A172 (cell line): ENCODE measurements at places on chromosomes 5 and 9.

DNA sequence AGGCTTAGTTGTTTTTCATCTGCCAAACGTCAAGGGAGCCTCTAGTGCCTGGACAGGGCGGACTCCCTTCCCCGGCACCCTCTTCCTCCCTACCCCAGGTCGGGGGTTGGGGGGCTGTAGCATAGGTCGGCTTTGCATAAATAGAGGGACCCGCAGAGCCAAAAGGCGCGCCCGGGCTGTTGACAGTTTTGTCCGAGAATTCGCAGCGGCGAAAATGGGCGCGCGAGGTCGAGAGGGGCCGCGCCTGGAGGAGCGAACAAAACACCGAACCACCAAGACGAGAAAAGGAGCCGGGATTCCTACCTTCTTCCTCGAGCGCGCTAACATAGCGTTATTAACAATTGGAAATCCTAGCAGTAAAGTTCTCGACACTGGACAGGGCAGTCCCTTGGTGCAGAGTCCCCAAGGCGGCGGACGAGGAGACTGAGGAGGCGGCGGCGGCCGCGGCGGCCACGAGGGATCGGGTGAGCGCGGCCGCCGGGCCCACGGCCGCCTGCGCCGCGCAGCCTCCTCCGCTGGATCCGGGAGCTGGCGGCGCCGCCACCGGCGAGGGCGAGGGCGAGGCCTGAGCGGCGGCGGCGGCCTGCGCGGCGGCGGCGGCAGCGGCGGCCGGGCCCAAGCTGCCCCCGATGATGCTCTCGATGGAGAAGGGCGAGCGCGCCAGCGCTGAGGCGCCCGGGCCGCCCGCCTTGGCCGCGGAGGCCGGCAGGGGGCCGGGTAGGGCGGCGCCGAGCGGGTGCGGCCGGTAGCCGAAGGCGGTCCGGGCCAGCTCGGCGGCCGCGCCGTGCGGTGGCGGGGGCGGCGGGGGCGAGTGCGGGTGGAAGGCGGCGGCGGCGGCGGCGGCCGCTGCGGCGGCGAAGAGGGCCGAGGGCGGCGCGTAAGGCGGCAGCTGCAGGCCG lies 1.7 kb downstream of the FOXD1 start:
- no peak for DNase-seq

- DNase-seq: no peak
Measured at GRCh38 chr9:127258606-127259471, 5.7 kb upstream of the GARNL3 start.

- peak; percentile 96 for DNase-seq
Measured at GRCh38 chr5:90096415-90097081, 313.0 kb downstream of the CETN3 start.

DNA sequence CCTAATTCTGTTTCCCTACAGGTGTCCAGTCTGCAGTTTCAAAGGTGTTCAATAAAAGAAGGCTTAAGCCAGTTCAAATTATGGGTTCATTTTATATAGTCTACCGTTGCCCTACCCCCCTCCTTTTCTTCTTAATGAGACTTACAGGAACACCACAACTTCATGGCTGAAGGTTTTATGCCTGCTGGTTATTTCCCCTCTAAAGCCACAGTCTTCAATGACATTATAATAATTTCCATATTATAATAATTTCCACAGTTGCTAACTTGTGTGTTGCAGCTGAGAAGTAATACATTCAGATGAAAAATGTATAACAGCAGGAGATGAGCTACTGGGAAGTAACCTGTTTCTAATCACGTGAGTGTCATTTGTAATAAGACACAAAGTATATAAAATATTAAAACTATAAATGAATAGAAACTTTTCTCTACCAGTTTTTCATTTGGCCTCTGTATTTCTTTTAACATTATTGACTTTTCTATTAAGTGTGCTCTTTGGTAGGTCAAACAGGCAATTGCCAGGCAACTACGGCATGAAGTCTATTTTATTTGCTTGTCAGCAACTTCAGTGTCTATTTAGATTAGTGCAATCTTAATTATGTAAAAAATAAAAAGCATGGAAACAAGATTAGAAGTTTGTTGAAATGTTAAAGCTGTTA lies 120.5 kb upstream of the HMHB1 start:
- DNase-seq: no peak

- no peak for DNase-seq
Measured at GRCh38 chr5:179119415-179120170, 59.4 kb downstream of the ZNF354C start.

DNA sequence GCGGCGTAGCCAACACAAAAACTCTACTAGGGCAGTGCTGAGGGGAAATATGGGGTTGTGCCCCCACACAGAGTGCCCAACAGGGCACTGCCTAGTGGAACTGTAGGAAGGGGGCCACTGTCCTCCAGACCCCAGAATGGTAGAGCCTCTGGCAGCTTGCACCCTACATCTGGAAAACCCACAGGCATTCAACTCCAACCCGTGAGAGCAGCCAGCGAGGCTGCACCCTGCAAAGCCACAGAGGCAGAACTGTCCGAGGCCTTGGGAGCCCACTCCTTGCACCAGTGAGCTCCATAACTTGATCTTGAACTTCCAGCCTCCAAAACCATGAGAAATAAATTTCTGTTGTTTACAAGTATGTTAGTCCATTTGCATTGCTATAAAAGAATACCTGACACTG lies 27.7 kb downstream of the GRAMD2B start:
- DNase-seq: no peak

GRCh38 chr5:139671096-139671841 lies 23.1 kb downstream of the CXXC5 start:
- DNase-seq: no peak

- DNase-seq: peak; percentile 68
Measured at GRCh38 chr5:73412597-73412988, 36.0 kb downstream of the FOXD1 start.

GRCh38 chr9:99169982-99170761 lies 51.6 kb downstream of the ALG2 start:
- no peak for DNase-seq

DNA sequence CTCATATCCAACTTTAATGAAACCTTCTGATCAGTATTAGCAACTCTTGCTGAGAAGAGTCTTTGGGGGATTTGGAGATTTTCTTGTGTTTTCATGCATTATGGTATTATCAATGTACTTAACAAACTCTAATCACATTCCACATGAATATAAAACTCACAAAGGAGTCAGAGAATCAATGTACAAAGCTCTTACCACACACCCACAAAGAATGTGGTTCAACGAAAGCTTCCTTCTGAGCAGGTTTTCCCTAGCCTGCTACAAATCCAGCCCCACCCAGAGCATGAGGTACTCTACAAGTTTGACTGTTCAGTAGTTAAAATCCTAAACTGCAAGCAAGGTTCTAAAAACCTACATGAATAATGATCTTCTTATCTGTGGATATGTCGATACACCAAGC lies 210.1 kb downstream of the TARS1 start:
- DNase-seq: no peak

- no peak for DNase-seq
Measured at GRCh38 chr9:3909966-3910650, 384.3 kb upstream of the RFX3 start.

GRCh38 chr9:78103971-78104433 lies 72.4 kb upstream of the GNAQ start:
- no peak for DNase-seq

DNA sequence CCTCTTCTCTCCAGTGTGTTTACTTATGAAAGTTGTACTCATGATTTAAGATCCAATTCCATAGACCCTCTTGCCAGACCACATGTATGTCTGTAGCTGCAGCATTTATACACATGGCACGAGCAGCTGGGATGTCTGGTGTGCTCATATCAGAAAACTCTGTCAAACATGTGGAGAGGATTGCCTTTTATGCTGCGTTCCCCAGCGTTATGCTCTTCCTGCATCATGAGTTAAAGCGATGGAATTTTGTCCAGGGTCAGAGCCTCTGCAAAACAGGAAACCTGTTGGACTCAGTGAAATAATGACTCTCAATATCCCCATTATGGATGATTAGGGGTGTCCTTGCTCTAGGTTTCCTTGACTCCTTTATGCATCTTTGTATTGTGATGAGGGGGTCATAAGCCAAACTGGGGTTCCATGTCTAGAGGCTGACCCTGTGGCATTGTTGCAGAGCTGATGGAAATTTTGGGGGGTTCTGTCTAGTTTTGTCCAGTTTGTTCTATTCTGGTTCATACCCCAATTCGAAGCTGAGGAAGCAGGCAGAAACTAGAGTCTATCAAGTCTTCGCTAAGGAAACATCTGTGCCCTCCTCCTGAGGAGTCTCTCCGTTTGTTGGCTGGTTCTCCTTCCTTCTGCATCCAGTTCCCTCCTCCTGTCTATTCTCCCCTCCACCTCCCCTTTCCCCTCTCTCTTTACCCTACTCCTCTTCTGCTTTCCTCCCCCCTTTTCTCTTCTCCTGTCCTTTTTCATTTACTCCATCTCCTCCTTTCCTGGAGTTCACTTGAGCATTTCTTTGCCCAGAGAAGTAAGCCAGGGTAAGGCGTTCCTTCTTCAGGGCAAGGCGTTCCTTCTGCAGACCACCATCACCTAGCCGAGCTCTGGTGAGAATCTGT lies 252.8 kb downstream of the MAST4 start:
- DNase-seq: no peak

DNA sequence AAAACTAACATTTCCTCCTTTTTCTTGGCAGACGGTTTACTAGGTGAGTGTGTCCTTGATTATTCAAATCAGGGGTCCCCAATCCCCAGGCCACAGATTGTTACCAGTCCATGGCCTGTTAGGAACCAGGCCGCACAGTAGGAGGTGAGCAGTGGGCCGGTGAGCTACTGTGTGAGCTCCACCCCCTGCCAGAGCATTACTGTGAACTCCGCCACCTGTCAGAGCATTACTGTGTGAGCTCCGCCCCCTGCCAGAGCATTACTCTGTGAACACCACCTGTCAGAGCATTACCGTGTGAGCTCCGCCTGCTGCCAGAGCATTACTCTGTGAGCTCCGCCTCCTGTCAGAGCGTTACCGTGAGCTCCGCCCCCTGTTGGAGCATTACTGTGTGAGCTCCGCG lies 14.3 kb upstream of the PDCD6 start:
- no peak for DNase-seq

DNA sequence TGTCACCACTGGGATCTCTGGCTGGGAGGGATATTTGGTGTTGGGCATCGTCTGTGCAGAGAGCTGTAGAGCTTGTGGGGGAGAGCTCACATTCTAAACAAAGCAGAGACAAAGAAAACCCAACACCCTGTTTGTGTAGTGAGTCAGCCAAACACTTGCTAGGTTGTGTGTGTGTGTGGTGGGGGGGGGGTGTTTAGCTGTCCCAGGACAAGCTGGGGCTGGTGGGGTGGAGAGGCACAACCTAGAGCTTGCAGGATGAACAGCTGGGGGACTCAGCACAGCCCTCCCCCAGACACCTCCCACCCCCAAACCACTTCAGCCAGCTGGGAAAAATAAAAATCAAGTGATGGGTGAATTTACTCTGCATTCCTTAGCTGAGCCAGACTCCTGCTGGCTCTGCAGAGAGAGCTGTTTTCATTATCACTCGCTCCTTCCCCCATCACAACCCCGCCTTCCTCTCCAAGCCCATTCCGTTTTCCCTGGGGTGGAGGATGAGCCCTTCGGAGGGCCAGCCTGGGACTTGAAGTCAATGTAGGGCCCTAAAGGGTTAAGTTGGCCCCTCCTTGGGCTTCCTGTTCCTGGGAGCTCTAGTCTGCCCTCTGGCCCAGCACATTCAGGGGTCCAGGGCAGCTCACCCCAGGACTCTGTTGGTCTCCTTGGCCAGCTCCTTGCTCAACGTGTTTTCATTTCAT lies 2.6 kb downstream of the OLFML2A start:
- peak; percentile 94 for DNase-seq

DNA sequence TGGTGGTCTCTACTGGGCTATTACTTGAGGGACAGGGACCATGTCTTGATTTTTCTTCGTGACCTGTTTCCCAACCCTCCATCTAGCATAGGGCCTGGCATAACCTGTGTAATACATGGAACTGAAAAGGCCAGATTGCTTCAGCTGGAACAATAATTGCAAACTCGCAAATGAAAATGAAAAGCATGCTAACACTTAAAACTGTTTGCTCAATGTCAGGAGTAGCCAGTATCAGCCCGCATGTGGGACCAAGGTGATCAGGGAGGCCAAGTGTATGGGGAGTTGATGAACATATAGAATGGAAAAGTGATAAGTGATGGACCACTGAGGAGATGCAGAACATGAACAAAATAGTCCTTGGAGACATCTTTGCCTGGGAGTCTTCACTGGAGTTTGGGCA lies 25.2 kb downstream of the GLRX start:
- DNase-seq: no peak

- peak; percentile 15 for DNase-seq
Measured at GRCh38 chr5:114319821-114320220, 42.0 kb upstream of the KCNN2 start.

DNA sequence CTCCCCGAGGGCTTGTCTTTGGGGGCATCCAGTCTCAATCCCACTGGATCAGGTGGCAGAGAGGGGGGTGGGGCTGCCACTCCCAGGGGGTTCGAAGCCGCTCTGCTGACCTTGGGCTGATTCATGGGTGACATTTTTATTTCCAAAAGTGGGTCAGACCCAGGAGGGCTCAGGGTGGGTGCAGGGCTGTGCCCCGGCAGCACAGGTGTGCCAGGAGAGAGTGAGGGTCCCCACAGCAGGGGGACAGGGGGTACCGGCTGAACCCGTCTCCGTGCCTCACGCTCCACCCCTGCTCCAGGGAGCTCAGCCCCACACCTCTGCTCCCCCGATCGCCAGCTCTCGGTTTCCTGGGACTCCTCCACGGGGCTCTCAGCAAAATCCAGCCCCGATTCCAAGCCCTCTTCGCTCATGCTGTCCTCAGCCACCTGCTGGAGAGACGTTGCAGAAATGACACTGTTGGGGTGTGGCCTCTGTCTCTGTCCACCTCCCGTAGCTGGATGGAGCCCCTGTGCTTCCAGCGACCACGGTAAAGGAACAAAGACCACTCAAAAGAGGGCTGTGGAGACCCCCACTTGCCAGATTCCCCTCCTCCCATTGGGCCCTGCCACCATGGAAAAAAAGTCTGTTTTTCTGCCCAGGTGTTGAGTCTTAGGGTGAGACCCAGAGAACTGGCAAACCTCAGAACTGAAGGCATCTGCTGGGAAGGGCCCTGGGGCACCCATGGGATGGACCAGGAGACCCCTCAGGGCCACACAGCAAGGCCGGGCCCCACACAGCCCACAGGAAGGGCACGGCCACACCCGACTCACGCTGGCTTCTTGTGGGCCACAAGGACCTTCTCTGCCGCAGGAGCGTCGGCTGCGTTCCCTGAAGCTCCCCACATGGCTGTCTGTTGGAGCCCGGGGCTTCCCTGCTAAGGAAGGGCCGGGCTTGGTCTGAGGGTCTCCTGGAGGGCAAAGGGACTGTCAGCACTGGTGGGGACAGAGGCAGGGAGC lies 10.6 kb upstream of the QSOX2 start:
- no peak for DNase-seq

GRCh38 chr5:35736280-35736679 lies 118.6 kb downstream of the SPEF2 start:
- DNase-seq: no peak

DNA sequence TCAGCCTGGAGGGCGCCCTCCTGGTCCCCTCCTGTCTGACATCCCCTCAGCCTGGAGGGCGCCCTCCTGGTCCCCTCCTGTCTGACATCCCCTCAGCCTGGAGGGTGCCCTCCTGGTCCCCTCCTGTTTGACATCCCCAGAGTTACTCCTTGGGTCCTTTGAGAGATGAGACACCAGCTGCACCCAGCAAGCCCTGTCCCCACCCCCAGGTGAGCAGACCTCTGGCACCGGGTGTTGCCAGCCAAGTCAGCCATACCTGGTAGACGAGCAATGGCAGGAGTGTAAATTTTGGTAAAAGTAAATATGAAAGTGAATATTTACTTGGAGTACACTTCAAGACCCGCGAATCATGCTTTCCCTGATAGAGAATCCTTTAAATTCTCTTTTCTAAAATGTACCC lies 25.4 kb downstream of the EXOC3 start:
- no peak for DNase-seq

- no peak for DNase-seq
Measured at GRCh38 chr5:91670563-91670962, 287.4 kb upstream of the ARRDC3 start.

GRCh38 chr5:14241141-14241540 lies 98.0 kb downstream of the TRIO start:
- DNase-seq: no peak
